Nucleus accumbens (tissue), 56 donors: ENCODE measurements at places on chromosomes 3 and 15.

GRCh38 chr15:34239151-34239808, 14.5 kb downstream of the EMC4 start:
- no peak for DNase-seq

GRCh38 chr3:29683018-29683993, 402.4 kb downstream of the RBMS3 start:
- DNase-seq: no peak

DNA sequence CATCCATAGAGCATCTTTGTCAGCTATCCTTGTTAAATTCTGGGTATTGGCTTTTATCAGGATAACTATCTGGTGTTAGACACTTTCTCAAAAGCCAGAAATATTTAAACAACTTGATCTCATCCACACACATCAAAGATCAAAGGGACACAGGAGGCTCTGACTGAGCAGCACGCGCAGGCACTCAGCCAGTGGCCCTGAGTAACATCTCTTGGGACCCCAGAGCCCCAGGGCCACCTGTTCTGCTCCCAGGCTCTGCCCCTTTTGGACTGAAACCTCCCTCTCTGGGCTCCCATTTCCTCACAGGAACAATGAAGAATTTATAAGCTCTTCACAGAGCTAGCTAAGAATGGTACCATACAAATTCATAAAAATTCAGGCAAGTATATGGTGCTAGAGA, 16.1 kb downstream of the ATP10A start:
- DNase-seq: no peak

DNA sequence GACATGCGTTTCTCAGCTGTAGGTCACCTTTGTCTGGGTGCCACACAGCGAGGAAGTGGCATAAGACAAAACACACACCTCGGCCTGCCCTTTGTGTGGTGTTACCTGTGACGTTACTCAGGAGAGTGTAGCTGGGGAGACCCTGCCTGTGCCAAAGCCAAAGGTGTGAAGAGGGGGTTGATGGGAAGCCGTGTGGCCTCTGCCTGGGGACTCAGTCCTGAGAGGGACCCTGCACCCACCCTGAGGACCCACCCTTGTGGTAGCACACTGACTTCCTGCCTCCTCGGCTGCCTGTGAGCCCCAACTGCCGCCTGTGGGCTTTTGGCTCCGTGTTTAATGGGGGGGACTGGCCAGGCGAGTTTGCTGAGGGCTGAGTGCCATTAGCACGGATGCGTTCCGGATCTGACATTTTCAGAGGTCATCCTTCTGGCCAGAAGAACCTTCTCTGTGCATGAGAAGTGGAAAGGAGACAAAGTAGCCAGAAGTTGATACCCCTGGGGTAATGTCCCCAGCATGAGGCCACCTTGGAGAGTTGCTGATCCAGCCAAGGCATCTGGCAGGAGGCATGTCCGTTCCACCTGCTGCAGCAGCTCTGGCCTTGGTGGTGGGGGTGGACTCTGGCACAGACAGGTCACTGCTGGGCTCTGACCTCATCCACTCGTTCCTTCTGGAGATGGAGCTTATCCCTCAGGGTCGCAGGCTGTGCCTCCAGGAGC, 51.8 kb upstream of the FURIN start:
- DNase-seq: no peak

GRCh38 chr15:71096676-71097075, 18.6 kb upstream of the THSD4 start:
- no peak for DNase-seq

- DNase-seq: no peak
Observed at GRCh38 chr3:17494117-17494809, 248.2 kb downstream of the TBC1D5 start.

- no peak for DNase-seq
Observed at GRCh38 chr3:129413687-129414506, 14.5 kb downstream of the EFCAB12 start.

DNA sequence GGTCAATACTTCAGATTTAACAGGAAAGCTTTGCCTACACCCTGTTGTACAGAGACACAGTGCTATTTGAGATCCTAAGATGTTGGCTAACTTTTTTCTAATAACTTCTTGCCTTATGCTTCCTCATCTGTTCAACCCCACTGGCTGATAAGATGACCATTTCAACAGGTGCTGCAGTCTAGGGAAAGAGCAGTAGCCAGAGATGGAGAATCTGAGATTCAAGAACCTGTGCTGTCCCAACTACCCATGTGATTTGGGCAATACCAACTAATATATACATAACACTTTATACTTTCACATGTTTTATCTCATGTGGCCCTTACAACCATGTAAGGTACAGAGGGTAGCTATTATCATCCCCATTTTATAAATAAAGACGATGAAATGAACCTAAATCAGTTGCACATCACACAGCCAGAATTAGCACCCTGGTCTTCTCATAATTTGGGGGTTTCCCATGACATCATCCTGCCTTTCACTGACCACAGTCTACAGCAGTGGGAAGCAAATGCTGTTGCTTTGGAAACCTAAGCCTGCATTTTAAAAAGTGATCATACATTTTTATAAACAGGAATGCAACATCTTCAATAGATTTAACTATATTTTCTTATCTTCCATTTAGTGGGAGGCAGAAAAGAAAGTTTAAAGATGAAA, 9.7 kb downstream of the TTC23 start:
- no peak for DNase-seq

GRCh38 chr3:123816673-123817207, 67.4 kb downstream of the MYLK start:
- no peak for DNase-seq

DNA sequence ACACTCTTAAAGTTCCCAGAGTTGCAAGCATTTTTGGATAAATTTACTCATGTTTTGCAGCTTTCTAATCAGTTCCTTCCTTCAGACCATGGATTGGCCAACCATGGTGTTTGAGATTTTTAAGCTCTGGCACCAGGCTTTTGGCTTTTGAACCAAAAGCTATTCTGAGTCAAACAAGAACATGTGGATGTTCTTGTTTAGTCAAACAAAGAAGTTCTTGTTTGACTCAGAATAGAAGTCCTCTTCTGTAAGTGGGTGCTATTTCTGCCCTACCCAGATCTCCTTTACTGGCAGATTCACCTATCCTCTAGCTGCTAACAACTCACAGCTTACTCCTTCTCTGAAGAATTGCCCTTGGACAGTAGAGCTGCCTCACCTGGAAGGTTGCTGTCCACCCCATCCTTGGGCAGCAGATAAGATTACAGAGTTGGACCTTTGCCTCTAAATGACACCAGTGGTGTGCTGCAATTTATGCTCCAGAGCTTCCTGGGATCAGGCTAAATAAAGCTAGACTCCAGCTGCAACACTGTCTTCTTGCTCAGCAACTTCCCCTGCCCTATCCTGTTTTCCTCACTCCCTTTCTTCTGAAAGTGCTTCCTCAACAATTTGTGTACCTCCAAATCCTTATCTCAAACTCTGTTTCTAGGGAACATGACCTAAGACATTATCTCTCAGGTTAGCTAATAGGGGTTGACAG, 65.6 kb downstream of the COL6A6 start:
- no peak for DNase-seq

DNA sequence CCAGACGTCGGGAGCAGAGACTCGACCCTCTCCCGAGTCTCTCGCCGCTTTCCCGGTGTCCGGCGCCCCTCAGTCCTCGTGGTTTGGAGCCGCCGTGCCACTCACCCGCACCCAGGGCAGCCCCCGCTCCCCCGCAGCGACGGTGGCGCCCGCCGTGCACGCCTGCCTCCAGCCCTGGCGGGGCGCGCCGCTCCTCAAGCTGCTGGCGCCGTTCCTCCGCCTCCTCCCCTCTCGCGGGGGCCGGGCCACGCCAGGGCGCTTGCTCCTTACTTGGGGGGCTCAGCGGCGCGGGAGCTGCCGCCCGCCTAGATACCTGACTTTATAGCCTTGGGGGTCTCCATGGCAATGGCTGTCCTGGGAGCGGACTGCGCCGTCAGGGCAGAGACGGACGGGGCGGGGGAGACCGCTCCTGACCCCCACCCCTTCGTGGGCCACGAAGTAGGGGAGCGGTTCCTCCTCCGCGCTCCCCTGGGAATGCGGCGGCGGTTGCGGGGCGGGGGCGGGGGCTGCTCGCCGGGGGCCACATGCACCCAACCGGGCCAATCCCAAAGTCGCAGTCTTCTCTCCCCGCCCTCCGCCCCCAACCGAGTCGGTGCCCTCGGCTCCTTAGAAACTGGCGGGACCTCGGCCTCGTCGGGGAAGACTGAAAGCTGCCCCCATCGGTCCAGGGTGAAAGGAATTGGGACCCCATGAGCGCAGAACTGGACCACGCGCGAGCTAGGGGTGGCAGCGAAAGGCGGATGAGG, at the start of gene ANKRD63:
Gene ANKRD63, minus strand, starts transcription at position 196 of the 746 bp plus-strand sequence. CDS start 478 bp downstream, outside the sequence.
- no peak for DNase-seq

DNA sequence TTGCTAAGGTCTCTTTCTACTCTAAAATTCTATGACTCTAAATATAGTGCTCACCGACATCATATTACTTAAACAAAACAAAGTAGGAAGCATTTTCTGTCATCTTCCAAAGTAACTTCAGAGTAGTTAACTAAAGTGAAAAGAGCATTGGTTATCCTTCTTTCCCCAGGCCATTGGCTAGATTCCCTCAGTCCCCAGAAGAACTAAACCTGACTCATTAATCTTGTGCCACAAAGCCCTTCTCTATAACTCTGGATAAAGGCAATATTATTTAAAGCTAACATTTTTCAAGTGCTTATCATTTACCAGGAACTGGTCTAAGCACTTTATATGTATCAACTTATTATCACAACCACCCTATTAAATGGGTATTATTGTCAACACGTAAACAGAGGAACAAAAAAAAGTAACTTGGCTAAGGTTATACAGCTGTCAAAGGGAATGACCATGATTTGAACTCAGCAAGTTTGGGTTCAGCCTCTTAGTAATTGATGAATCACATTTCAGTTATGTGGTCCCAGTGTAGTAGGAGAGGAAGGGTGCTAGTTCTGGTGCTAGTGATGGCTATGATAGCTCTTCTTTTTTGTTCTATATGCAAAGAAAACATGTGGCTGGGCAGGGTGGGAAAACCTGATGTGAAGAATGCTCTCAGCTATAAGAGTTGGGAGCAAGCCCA, 304.9 kb downstream of the FGF12 start:
- no peak for DNase-seq

- DNase-seq: no peak
Observed at GRCh38 chr3:17771177-17772017, 29.0 kb upstream of the TBC1D5 start.

- no peak for DNase-seq
Observed at GRCh38 chr3:196063971-196064370, 17.9 kb downstream of the TFRC start.
